Right ventricle myocardium inferior (tissue), 1 donor: ENCODE measurements at places on chromosomes 6 and 20. TPM values are rescaled to one million over a fixed set of nuclear protein-coding genes. Genes with fewer than 3 reads are reported as not detected.

GRCh38 chr20:58003525-58003924, 224.9 kb downstream of the ANKRD60 start:
- no peak for DNase-seq

DNA sequence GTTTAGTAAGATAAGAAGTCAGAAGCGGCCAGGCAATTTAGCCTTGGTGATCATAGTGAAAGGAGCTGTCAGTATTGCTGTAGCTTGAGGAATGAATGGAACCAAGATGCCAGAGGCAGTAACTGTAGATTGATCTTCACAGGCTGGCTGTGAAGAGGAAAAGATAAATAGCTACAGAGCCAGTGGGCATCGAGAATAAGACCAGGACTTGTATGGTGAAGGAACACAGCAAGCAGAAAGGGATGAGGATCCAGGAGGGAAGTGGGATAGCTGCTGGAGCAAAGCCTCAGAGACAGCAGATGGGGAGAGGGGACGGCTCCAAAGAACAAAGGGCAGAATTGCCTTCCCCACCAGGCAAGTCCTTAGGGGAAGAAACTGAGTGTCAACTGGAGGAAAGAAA, 294.4 kb upstream of the PLN start:
- no peak for DNase-seq

GRCh38 chr6:166588691-166589336, 2.3 kb upstream of the RAMACL start:
- DNase-seq, result no peak

DNA sequence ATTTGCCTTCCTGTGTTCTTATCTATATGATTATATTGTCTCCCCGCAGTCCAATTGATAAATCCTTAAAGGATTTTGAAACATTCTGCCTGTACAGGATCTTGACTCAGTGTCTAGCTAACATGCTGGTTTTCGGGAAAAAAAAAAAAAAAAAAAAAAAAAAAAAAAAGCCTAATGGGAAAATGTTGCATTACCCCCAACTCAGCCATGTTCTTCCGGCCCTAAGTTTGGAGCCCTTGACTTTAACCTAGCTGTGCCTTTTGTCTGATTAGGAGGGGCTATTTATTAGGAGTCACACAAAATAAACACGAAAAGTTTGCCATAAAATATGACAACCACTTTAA, 244.4 kb upstream of the TCF21 start:
- DNase-seq, result no peak

GRCh38 chr20:2688041-2688591, 4.5 kb upstream of the EBF4 start:
- no peak for DNase-seq

DNA sequence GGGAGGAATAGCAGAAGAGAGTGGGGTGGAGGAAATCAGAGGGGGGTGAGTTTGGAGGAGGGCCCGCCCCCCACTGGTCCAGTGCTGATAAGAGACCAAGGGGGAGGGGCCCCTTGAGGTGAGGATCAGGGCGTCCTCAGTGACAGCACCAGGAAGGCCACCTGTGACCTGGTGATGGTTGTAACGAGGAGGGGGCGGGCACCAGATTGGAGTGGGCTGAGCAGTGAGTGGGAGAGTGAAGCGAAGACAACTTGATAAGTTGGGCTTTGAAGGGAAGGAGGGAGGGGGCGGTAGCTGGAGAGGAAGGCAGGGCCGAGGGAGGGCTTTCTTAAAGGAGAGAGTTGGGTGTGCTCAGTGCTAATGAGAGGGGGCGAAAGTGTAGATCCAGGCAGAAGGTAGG, 30.7 kb downstream of the CDH22 start:
- DNase-seq, result no peak

DNA sequence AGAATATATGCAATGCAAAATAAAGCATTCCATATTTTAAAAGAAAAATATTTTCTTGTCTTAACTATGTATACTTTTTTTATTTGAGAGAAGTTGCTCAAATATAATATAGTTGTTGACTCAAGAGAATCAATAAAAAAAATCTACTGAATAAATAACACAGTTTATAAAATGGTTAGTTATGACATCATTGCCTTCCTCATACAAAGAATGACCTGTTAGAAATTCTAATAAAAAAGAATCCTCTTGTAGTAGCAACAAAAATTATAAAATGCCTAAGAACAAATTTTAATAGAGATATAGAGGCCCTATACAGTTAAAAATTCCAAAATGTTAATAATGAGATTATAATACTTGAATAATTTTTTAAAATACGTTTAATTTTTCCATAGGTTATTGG, 96.5 kb upstream of the AHI1 start:
- DNase-seq, result no peak

GRCh38 chr6:117496383-117496990, 14.0 kb downstream of the DCBLD1 start:
- DNase-seq, result no peak

DNA sequence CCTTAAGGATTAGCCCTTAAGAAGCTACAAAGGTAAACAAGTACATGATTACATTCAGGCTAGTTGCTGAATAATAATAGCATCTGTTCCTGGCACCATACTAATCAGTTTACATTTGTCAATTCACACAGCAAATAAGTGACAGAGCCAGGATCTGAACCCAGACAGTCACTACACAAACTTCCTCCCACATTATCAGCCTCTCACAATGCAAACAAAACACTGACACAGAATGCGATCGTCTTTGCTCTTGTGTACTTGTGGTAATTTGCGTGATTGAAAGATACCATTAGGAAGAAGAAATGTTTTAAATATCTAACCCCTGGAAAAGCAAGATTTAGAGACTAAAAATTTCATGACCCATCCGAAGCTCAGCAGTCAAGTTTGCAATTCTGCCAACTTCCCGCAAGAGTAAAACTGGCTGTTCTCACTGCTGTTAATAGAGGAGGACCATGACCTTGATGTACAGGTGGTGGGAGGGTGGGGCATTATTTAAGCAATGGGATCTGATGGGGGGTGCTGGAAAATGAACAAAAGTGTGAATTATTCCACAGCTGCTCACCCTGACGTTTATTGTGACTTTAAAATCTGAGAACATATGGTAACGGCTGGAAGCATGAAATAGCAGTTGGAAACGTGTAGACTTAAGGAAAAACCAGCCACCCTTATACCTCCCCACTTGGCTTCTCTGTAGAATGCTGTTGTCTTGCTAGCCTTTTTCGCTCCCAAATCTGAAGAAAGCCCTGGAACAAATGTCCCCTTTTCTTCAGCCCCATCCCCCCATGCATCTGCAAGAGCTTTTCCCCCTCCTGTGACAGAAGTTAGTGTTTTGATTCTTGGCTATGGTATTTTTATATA, 95.3 kb upstream of the ARMC2 start:
- no peak for DNase-seq

Gene SYCP2L
- 0.92 TPM for total RNA-seq

Gene BHLHE23
- not detected for total RNA-seq

GRCh38 chr20:9632991-9633390, 118.6 kb downstream of the LAMP5 start:
- no peak for DNase-seq

Gene HEY2
- total RNA-seq, result 57.5 TPM

DNA sequence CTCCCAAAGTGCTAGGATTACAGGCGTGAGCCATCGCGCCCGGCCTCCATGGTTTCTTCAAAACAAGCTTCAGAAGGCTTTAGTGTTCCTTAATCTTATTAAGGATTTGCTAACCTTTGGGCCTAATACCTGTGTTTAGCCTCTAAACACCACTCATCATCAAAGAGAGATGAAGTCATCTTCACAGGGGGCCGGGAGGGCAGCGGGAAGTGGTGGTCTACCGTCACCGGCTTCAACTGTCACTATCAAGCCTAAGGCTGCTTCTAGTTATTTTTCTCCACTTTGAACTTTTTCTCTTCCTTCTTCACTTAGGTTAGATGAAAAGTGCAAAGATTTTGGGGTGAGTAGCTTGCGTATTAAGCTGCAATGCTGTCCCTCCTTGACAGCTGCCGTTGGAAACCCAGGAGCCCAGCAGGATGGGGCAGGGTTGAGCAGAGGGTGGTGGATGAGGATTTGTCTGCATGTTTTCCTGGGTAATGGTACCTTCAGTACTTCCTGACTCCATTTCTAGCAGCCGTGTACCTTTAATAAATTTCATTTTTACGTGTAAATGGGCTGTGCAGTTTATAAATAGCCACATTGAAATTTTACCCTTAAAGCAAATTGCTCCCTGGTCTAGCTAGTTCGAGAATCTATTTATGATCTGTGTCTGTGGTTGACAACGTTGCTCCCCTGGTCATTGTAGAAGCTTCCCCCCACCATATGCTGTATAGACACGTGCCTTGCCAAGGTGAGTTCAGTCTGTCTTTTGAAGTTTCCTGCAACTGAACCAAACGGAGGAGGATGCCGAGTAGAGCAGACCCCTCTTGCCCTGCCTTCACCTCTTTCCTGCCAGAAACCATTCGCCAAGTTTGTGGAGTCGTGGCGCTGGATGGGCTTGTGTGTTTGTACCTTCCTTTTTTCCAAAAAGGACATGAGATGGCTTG, 64.8 kb downstream of the SYNJ2 start:
- no peak for DNase-seq

Gene DEF6
- 2.8 TPM for total RNA-seq

Gene DIDO1
- 33.5 TPM for total RNA-seq

- DNase-seq, result peak; percentile 14
Measured at GRCh38 chr20:25275813-25276532, 28.1 kb downstream of the PYGB start.

DNA sequence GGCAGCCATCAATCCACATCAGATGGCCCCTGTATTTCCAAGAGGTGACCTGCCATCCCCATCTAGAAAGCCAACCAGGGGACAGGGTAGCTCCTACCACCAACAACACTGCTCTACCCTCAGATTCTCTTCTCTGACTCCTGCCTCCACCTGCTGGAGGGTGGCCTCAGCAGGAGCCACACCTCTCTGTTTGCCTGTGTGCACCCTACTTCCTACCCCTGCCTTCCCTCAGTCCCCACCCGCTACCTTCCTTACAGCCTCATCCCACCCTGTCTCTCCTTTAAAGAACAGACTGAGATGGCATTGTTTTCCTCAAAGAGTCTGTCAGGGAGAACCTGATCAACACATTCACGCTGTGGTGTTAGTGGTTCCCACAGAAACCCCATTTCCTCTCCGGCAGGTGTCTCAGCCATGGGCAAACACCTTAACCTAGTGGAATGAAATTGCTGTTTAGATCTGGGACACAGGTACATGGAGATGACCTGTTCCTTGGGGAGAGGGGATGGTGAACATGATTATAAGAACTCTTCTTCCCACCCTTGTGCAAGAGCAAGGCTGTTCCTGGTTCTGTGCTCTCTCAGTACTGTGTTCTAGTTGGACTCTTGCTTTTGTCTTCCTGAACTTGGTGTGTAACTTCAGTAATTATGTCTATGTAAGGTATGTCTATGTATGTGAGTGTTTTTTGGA, 1.8 kb downstream of the ENTPD6 start:
- DNase-seq, result no peak

- DNase-seq, result no peak
Measured at GRCh38 chr6:103707596-103708325, 1152.0 kb downstream of the HACE1 start.

Gene OR2H1
- total RNA-seq, result not detected

DNA sequence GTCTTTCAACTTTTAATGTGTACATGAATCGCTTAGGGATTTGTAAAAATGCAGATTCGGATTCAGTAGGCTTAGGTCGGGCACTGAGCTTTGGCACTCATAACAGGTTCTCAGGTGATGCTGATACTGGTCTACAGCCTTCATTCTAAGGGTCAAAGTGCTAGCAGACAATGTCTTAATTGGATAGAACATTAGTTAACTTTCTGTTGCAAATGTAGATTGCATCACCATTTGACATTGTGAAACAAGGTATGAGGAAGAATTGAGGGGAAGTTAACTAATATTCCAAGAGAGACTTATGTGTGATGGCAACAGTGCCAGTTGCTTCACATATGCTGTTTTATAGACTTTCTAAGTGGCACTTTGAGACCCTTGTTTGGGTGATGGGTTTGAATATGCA, 86.9 kb downstream of the MLIP start:
- DNase-seq, result no peak

GRCh38 chr6:109292420-109292819, 89.8 kb downstream of the CD164 start:
- peak; percentile 52 for DNase-seq
